Stimulated activated CD8-positive, alpha-beta memory T cell treated with anti-CD3 and anti-CD28 coated beads, Interleukin-15, amount 100 ng/mL, for 24 hours (primary cell): ENCODE measurements at places on chromosomes 12 and 14.

GRCh38 chr14:104472536-104473243, 106.9 kb upstream of the C14orf180 start:
- DNase-seq = no peak

DNA sequence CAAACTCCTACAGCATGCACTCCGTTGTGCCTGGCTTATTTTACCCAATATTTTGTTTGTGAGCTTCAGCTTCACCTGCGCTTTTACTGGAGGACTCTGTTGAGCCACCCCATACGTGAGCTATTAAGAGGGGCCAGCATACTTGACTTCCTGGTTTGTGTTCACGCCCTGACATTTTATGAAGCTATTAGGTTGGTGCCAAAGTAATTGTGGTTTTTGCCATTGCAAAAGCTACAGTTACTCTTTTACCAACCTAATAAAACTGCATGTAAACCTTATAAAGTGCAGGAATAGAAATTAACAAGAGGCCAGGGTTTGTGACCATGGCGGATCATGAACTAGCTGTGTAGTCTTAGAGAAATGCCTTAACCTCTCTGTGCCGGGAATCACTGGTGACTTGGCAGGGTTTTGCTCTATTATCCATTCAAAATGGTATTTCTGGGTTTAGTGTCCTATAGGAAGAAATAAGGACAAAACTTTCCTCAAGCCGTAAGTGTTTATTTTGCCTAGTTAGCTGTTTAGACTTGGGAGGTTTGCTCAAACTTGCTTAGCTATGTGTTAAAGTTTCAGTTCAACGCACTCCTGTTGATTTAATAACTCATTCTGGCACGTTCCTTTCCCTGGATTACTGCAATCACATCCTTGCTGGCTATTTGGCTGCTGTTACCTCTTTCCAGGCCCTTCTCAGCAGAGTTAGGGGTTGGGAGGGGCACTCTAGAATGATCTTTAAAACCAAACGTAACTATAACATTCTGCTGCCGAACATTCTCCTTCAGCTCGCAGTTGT, 1027.6 kb downstream of the BCL11B start:
- DNase-seq = no peak

GRCh38 chr12:84911271-84912197, 1.1 kb downstream of the SLC6A15 start:
- no peak for DNase-seq

GRCh38 chr12:107311682-107312081, 218.3 kb upstream of the CRY1 start:
- DNase-seq = no peak

GRCh38 chr14:88195676-88196075, 127.4 kb downstream of the KCNK10 start:
- no peak for DNase-seq

GRCh38 chr12:62643486-62643885, 176.9 kb downstream of the MON2 start:
- DNase-seq = no peak

GRCh38 chr12:17640615-17641014, 449.4 kb downstream of the RERGL start:
- no peak for DNase-seq

- DNase-seq = no peak
Measured at GRCh38 chr12:54991991-54992375, 7.4 kb upstream of the TESPA1 start.

DNA sequence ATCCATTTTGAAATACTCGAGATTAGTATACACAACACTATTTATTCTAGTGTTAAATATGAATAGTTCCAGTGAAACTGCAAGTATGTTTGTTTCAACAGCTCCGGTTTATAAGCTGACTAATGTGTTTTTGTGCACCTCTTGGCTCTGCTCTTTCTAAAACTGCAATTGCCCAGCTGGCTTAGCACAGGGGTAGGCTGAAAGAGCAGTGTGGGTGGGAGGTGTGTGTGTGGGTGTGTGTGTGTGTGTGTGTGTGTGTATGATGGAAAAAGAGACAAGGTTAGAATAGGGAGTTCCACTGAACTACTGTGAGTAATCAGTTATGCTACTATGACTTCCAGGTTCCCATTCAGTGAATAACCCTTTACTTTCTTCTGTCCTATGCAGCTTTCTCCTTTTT, 37.8 kb upstream of the DDHD1 start:
- DNase-seq = peak; percentile 5
